SIG-M5 (cell line): ENCODE measurements at places on chromosomes 12 and 14.

GRCh38 chr12:1562813-1563407 lies 31.5 kb downstream of the FBXL14 start:
- no peak for DNase-seq

GRCh38 chr14:50012644-50013043 lies 103.7 kb downstream of the VCPKMT start:
- no peak for DNase-seq

DNA sequence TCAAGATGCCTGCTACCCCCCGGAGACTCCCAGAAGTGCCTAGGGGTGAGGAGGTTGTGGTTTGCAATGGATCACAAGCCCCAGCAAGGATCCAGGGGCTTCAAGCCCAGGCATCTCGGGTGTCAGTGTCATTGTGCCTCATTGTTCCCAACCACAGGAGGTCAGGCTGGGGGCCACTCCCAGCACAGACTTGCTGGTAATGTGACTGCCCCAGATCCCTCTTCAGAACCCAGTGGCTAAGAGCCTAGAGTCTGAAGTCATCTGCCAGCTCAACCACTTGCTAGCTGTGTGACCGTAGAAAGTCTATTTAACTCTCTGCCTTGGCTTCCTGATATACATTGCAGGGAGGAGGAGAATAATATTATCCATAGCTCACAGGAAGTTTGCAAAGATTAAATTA lies 7.7 kb upstream of the ASB2 start:
- DNase-seq: no peak

DNA sequence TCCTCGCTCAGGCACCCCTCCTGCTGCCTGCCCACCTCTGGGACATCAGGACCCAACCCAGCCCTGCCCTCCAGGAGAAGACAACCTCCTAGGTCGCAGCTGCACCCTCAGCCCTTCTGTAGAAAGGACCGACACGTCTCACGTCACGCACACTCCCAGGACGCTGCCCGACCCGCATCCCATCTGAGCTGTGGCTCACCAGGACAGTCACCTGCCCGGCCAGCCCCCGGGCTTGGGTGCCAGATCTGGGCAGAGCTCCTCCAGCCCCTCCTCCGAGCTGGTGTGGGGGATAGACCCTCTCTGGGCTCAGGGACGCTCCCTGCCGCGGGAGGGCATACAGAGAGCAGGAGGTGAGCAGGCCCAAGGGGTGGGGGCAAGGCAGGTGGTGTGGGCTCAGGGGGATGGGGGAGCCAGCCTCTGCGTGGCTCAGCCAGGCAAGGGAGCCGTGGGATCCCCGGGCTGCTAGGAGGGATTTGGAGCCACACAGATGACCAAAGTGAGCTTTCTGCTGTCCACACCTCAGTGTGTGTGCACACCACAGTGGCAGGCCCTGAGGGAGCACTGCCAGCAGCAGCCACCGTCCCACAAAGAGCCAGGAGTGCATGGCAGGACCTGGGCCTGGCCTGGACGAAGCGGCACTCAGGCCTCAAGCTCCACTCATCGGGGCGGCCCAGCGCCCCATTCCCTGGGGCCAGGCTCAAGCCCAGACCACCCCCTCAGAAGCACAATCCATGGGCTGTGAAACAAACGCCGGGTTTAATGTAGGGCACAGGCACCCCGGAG lies 13.6 kb downstream of the DEGS2 start:
- no peak for DNase-seq

DNA sequence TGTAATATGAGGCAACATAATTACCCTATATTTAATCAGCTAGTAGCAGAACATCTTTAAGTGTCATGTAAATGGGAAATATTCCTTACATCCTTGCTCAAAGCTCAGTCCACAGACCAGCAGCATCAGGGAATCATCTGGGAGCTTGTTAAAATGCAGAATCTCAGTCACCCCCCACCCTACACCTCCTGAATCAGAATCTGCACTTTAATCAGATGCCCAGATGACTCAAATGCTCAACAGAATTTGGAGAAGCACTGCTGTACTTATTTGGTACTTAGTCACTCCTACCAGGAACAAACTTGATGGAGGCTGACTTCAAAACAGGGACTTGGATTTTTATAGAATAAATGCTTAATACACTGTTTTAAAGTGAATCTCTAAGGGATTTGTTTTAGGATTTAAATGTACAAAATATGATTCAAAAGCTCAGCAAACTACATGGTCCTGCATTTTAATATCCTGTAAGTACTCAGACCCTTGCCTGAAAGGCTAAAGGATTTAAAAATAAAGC lies 96.5 kb downstream of the ARMH4 start:
- DNase-seq: no peak

DNA sequence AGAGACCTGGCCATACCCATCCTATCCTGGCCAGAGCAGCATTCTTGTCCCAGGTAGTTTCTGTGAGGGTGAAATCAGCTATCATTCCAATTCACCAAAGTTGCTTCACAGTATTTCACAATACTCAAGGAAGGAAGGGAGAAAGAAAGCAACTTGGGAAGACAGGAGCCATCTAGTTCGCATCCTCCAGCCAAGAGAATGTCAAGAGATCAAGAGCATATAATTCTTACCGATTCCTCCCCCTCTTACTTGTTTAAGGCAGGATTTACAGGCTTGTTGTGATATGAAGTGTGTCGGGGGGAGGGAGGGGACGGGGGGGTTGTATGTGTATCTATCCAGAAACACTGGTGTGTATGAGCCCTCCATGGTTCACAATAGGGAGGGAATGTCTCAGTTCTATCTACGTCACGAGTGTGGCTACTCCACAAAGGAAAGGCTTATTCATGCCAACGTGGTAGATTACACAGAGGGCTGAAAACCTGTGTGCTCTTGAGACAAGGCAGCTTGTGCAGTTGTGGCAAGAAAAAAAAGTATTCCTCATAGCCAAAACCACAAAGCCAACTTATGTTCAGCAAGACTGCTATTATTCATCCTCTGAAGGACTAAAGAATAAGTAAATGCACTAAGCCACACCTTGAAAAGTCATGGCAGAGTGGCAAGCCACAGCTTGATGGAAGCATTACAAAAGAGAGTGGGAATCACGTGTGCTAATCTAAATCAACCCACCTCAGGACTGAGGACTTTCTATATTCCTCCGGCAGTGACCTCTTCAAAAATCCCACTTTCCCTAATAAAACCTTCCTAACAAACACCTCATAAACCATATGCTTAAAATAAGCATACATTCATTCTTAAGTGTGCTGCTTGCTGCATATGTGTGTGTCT lies 35.0 kb downstream of the CORO1C start:
- no peak for DNase-seq

GRCh38 chr12:110627500-110628195 lies 13.7 kb downstream of the TCTN1 start:
- no peak for DNase-seq

GRCh38 chr12:6355491-6356373 lies 13.9 kb upstream of the TNFRSF1A start:
- DNase-seq: no peak

DNA sequence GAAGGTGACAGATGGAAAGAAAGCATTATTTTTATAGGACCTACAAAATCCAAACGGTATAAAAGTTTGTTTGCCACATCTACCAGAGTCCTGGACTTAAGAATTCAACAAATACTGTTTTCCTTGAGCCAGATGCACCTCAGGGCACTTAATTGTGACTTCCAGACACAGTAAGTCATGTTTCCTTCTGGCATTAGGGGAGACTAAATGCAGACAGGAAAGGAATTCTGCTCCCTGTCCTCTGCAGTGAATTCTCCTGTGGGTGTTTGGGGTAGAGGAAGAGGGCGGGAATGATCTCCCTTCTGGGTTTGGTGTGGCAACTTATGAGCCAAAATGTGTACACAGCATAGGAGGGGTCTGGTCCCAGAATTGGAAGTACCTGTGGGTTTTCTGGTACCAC lies 93.9 kb upstream of the ZDHHC17 start:
- DNase-seq: no peak

DNA sequence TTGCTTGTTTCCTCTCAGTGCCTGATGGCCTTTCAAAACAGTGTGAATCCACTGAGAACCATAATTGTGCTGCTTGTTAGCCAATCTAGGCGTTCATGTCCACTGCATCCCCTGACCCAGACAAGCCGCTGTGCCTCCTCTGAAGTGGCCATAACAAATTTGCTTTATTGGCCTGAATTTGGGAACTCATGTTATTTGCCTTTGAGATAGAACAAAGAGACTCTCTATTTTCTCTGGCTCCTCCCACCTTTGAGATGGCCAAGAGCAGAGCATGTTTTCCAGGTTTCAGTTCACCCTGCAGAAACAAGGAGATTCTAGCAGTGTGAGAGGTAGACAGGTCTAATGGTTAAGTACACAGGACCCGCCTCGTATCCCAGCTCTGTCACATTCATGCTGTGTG lies 723.9 kb downstream of the MED13L start:
- no peak for DNase-seq

DNA sequence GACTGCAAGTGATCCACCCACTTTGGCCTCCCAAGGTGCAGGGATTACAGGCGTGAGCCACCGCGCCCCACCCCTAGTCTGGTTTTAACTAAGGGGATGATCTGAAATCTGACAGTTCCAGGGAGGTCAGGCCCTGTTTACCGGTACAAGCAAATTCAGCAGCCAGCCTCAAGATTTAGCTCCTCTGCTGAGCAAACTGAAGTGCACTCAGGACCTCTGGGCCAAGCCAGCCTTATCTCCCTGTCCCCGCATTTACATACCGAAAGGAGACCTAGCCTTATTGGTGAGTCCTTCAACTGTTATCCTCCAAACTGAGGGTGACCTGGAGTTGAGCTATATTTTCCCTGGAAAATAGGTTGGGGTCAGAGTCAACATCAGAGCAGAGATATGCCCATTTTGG lies 835 bp upstream of the ABHD4 start:
- no peak for DNase-seq

DNA sequence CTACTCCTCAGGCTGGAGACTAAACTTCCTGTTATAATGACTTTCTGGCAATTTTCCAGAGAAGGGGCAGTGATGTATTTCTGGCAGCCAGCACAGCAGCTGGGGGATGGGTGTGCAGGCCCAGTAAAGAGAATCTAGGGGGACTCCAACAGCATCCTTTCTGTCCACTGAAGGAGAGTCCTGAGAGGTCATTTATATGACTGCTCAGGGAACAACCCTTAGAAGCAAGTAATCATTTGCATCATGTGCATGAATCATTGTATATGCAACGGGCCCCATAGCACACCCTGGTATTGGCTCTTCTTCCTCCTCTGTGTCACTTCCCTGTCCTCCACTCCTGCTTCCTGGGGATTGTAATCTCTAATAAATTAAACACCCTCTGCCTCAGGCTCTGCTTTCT lies 493.8 kb downstream of the RPS29 start:
- no peak for DNase-seq

- DNase-seq: no peak
Measured at GRCh38 chr14:103925316-103925715, 2.9 kb upstream of the TDRD9 start.

DNA sequence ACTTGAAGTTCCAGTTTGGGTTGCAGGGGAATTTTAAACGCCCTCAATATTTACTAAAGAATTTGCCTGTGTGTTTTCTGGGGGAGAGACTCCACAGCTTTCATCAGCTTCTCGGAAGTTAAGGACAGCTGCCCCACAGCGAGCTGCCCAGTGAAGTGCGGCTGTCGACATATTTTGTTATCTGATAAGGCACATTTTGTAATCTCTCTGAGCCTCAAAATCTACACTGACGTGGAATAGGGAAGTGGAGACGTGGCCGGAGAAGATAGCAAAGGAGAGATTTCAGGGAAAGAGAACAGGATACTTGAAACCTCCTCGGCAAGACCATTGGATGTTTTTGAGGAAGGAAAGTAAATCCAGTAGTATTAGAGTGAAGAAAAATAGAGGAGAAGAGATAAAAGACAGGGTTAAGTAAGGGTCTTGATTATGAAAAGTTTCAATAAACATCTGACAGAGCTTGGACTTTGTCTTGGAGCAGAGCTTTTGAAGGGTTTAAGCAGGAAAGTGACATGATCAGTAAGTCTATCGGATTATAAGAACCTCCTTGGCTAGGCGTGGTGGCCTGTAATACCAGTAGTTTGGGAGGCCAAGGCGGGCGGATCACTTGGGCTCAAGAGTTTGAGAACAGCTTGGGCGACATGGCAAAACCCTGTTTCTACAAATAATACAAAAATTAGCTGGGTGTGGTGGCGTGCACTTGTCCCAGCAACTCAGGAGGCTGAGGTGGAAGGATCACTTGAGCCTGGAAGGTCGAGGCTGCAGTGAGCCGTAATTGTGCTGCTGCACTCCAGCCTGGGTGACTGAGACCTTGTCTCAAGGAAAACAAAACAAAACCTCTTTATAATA lies 1.1 kb downstream of the POLR3B start:
- DNase-seq: peak; percentile 46

- DNase-seq: no peak
Measured at GRCh38 chr12:2547273-2548044, 247.3 kb upstream of the FKBP4 start.

DNA sequence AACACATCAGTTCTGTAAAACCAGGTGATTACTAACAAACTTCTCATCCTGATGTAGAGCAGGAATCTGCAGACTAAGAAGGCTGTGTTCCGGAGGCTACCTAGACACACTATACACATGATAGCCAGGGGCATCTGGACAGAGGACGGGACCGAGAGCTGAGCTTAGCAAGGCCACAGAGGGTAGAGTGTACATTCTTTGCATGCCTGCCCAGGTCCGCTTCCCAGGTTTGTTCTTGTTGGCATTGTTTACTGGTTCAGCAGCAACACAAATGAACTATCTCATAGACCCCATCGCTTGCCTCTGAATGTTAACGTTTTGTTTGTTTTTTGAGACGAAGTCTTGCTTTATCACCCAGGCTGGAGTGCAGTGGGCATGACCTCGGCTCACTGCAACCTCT lies 17.7 kb upstream of the TEAD4 start:
- DNase-seq: no peak

GRCh38 chr12:57549909-57550640 lies at the start of gene KIF5A:
KIF5A (plus strand) TSS chr12:57550044; CDS start chr12:57550272, 228 bp downstream.
- no peak for DNase-seq

DNA sequence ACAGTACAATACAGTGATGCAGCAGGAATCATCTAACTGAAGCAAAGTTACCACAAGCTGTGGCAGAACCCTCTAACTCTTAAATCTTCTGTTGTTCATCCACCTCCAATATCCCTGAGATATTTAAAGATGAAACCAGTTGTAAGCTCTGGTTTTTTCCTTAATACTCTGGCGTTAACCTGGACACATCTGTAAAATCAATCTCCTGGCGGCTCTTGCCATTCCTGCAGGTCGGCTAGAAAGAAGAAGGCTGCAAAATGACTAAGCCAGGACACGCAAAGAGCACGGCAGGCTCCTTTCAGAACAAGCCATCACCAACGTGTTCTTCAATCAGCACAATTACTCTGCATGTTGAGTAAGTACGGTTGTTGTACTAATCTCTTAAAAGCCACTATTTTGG lies 309.3 kb downstream of the MED13L start:
- no peak for DNase-seq

DNA sequence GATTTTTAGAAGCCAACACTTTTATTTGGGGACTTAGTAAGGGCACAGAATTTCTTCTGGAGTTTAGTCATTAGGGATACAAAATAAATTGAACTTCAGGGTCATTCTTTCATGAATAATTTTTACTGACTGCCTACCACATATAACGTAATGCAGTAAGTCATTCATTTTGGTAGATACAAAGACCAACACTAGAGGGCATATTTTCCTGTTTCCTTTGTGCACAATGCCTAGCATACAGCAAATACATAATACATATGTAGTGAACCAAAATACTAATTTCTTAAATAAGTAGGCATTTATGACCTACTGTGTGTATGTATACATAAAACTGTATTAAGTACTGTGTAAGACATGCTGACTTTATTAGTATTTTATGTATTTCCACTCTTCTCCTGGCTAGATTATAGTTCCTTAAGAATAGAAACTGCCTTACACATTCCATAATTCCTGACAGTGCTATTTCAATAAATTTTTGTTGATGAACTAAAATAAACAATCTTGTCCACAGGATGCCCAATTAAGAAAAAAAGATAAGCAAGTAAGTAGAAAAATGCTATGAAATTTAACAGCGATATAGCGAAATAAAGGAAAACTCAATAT lies 47.9 kb downstream of the PPP1R12A start:
- DNase-seq: no peak
